Effector memory CD8-positive, alpha-beta T cell (primary cell): ENCODE measurements at places on chromosomes 7 and 10.

DNA sequence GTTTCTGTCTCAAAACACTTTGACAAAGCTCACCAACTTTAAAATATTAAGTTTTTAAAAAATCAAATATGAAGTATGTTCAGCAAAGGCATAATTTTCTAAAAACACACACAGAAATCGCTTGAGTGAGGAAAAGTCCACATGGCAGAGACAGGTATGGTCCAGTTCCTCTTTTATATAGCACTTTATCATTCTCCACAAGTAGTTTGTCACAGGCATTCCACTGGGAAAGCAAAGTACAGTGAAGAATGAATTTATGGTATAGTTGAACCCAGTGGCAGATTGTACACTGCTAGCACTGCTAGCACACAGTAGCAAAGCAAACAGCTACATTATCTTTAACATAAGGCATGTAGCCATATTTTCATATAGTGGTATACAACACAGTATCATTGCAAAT, 102.3 kb downstream of the HECTD2 start:
- DNase-seq: no peak

DNA sequence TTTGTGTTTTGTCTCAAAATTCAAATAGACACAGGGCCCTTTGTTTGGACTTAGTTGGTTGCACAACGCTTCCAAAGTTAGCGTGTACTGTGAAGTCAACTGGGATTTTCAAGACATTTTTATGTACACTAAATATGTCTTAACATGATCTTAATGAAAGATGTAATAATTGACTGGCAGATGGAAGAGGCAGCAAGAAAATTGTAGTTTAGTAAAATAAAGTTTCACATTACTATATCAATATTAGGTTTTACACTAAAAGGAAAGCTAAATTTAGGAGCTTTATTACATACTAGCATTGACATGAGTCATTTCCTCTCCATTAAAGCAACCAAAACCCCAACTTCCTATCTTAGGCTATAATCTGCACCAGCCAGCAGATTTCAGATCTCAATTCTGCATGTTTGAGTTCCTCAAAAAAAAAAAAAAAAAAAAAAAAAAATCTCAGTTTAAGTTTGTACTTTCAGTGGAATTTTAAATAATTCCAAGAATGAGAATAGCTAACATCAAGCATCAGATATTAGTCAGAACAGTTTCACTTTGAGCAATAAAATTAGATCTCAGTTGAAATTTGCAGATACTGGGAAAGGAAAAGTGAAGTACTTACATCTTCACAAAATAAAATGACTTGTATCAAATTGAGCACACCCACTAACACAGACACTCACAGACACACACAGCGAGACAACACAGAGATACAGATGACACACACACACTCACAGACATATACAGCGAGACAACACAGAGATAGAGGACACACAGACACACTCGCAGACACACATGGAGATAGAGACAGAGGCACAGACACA, 346.6 kb upstream of the KLF6 start:
- peak; percentile 30 for DNase-seq

- no peak for DNase-seq
Measured at GRCh38 chr10:128438417-128439063, 312.3 kb upstream of the MKI67 start.

GRCh38 chr7:107995184-107996071, 7.5 kb downstream of the LAMB1 start:
- no peak for DNase-seq

DNA sequence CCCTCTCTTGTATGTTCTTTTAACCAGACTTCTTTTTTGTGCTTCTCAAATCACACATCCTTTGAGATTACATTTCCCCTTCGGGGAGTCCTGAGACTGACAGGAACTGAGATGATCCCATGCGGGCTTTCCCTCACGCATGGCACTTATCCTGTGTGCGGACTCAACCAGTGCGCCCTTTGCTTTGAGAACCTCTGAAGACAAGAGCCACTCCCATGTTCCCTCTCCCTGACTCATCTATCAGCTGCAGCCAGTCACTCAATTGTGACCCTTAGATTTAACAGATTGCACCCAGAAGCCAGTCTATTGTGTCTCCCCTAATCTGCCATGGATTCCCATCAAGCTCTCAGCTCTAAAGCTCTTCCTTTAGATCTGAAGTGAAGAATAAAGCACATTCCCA, 353.9 kb upstream of the MEOX2 start:
- DNase-seq: no peak

GRCh38 chr7:79290841-79291497, 162.5 kb downstream of the MAGI2 start:
- no peak for DNase-seq

DNA sequence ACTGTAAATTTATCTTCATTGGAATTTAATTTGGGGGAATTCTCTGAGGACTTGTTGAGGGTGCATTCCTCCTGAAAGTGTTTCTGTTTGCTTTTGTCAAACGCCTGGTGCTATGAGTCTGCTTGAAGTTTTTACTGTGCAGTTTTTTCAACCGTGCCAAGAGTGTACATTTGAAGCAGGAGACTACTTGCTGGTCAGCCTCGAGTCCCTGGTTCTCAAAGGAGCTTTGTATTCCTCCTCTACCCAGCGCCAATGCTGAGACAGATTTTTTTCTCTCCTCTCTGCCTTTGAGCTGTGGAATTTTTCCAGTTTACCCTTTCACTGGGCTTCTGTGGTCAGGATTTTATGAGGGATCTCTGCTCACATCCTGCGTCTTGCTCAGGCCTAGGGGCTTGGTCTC, 62.1 kb downstream of the NPY start:
- no peak for DNase-seq

- DNase-seq: no peak
Measured at GRCh38 chr10:101466016-101466912, 112.3 kb downstream of the BTRC start.

GRCh38 chr7:25615003-25615402, 386.7 kb upstream of the NPVF start:
- DNase-seq: no peak

GRCh38 chr10:120819366-120819765, 31.8 kb upstream of the WDR11 start:
- no peak for DNase-seq

DNA sequence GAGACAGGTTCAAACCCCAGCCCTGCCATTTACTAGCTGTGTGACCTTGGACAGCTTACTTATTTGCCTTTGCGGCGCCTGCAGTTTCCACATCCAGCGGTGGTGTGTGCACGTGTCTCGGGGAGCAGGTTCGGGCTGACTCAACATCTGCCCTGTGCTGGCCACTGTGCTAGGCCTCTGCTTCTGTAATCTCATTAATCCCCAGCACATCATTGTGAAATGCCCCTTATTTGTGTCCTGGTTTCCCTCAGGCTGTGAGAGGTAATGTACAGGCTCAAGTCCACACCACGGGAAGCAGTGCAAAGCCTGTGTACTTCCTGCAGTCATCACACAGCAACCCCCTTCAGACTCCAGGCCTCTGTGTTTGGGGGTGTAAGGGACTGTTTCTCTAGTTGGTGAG, 285.7 kb downstream of the RPS24 start:
- DNase-seq: no peak

GRCh38 chr7:30469303-30469702, 9.3 kb downstream of the NOD1 start:
- no peak for DNase-seq

DNA sequence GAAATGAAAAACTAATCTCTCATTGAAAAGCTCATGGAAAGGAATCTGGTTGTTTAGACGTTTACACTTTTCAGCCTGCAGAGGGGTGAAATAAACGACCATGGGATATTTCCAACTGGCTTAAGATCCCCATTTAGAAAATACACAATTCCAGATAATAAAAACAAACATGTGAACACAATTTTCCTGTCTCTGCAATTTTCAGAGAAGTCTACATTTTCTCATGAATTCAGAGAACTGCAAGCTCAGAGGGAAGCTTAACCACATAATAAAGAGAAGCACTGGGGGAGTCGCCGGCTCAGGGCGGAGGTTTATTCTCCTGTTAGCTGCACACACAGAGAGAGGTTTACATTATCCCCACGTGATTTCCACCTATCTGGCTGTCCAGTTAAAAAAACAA, 215.2 kb downstream of the FANK1 start:
- no peak for DNase-seq

GRCh38 chr7:54798530-54798929, 39.5 kb upstream of the SEC61G start:
- DNase-seq: no peak

- no peak for DNase-seq
Measured at GRCh38 chr10:80753612-80754011, 215.9 kb downstream of the SH2D4B start.

- DNase-seq: peak; percentile 10
Measured at GRCh38 chr7:150631084-150631826, 930 bp downstream of the GIMAP6 start.

DNA sequence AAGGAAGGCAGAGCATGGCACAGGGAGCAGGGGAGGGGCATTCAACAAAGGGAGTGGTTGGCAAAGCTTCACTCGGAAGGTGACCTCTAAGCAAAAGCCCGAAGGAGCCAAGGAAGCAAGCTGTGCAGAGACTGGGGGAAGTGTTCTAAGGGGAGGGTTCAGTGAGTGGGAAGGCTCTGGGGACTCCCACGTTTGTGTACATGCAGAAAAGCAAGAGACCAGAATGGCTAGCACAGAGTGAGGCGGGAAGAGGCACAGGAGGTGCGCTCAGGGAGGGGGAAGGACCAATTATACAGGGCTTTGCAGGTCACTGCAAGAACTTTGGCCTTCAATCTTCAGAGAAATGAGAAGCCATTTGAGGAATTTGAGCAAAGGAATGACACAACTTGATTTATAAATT, 7.4 kb downstream of the ARHGAP21 start:
- no peak for DNase-seq

- no peak for DNase-seq
Measured at GRCh38 chr7:33554576-33554975, 350.8 kb upstream of the BMPER start.

DNA sequence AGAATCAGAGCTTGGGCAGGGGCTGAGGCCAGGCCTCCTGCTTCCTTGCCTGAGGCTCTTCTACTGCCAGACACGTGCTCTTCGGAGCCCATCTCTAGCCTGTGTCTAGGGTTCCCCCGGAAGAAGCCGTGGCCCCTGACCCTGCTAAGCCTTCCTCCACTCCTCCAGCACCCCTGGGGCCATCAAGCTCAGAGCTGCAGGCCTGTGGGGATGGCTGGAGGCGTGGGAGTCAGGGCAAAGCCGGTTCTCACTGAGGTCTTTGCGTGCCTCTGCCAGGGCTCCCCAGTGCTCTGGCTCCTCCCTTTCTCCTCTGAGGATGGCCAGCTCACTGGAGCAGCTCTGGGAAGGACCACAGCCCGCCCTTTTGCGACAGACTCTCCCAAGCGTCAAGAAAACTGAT, 34.4 kb downstream of the GHRHR start:
- DNase-seq: no peak

DNA sequence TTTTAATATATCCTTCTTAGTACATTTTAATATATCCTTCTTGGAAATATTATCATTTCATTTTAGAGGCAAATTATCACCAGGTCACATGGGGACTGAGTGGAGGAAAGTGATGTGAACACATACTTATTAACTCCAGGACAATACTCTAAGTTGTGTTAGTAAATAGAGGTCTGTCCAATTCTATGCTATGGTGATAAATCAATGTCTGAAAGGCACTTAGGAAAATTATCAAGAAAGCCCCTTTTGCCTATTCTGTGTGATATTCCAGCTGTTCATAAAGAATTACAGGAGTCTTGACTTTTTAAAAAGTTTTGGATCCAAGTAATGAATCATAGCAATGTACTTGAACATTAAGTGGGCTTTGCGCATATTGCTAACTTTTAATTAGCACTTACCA, 88.5 kb downstream of the THSD7A start:
- DNase-seq: no peak

DNA sequence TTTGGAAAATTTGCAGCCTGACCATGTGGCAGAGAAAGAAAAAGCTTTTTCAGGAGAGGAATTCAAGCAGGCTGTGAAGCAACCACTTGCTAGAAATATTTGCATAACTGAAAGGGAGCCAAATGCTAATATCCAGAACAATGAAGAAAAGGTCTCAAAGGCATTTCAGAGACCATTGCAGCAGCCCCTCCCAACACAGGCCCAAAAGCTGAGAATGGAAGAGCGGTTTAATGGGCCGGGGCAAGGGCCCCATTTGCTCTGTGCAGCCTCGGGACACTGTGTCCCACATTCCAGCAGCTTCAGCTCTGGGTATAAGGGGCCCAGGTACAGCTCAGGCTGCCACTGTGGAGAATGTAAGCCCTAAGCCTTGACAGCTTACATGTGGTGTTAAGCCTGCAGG, 918.1 kb upstream of the POT1 start:
- no peak for DNase-seq
